ENCODE measurements at places on chromosomes 13 and 19. TPM values are rescaled to one million over a fixed set of nuclear protein-coding genes. Genes with fewer than 3 reads are reported as not detected.

Gene ARMC6
- 30.7 TPM for total RNA-seq

Gene CGB5
- not detected for total RNA-seq

Gene RDH8
- total RNA-seq = not detected

Gene SLC10A2
- not detected for total RNA-seq

Gene EPS8L1
- 4.1 TPM for total RNA-seq

Gene CABP5
- total RNA-seq = not detected

Gene CD79A
- 2.7 TPM for total RNA-seq

Gene RASAL3
- 220 TPM for total RNA-seq

Gene TMIGD2
- total RNA-seq = 33.2 TPM

Gene NDUFS7
- total RNA-seq = 109 TPM

Gene FRY
- total RNA-seq = 13.5 TPM

Gene ARHGAP33
- total RNA-seq = 43.7 TPM

Gene DUS3L
- 53.7 TPM for total RNA-seq

Gene KCNN1
- total RNA-seq = 0.20 TPM

Gene JOSD2
- 40.5 TPM for total RNA-seq

Data from T-helper 1 cell treated with Interleukin-12 subunit alpha and Interleukin-12 subunit beta and Interleukin-4 antibody, amounts not matched to agents 30 ng/mL and 1 ng/mL, for 36 hours (primary cell).